ENCODE measurements at places on chromosomes 6 and 20.

DNA sequence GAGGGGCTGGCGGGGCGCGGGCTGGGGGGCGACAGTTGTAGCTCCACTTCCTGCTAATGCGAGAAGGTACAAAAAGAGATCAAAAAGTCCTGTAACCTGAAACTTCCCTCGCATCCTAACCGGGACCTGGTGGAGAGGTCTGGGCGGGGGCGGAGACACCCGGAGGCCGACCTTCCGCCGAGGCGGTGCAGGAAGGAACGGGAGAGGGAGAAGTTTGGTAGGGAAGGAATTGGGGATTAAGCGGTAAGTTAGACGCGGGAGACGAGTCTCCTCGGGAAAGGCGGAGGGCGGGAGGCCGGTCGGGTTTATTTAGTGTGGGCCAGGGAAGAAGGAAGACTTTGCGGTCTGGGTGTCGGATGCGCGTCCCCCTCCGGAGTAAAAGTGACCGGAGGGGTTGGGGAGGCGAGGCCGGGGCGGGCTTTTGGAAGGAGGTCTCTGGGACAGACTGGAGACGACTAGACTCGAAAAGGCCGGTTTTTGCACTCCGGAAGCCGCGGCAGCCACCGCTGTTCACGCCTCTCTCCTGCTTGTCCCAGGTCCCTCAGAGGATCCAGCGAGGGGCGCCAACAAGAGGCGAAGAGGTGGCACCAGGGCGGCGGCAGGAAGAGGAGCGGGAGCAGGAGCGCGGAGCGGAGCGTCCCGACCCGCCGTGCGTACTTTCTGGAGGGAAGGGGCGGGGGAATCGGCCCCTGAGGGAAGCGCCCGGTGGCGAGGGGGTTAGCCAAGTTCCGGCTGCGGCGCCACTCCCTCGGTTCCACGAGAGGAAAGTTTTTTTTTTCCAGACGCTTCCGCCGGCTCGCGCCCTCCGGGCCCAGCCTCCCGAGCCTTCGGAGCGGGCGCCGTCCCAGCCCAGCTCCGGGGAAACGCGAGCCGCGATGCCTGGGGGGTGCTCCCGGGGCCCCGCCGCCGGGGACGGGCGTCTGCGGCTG, 734 bp downstream of the TPBG start:
- DNase-seq: no peak

- DNase-seq: no peak
Measured at GRCh38 chr6:119112812-119113530, 34.5 kb upstream of the FAM184A start.

DNA sequence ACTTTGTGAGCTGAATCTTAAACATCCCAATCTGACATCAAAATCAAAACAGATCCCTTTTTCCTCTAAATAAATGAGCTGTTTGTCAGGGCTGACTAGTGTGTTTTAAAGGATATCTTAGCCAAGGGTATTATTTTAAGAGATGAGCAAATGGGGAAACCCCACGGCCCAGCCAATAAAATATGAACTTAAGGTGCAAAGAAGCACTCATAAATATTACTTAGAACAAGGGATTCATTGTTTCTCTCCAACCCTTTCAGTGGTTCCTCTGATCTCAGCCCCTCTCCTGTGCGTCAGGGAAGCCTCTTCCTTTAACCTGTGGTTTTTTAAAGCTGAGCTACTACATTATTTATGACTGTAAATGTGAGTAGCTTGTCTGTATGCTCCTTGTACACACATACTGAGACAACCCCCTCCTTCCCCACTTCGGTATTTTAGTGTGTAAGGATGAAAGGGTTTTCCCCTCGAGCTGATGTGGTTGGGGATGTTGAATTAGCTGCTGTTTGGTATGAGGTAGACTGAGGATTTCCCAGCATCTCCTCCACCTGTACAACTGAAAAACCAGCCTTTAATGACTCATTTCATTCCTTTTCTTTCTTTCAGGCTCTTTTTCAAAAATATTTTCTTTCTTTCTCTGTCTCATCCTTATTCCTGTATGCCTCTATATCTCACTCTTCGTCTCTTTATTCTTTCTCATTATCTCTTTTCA, 6.5 kb downstream of the BMP5 start:
- DNase-seq: no peak

- no peak for DNase-seq
Measured at GRCh38 chr20:44151621-44152416, 35.2 kb downstream of the JPH2 start.

DNA sequence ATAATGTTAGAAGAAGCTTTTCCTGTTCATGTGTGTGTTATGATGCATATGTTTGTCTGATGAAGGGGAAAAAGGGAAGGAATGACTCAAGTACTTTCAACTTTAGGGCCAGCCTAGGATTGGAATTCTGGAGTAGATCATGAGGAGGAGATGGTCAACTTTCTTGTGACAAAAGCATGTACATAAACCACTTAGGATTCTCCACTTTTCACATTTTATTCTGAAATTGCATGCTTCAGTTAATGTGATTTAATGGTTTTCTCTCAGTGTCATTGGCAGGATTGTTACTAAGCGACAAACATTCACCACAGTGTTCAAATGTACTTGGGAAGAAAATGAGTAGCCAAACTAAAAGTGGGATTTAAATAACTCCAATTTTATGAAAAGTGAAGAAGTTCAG, 80.1 kb downstream of the UTRN start:
- DNase-seq: no peak

GRCh38 chr6:53795340-53795701, 516 bp downstream of the LRRC1 start:
- DNase-seq: no peak

DNA sequence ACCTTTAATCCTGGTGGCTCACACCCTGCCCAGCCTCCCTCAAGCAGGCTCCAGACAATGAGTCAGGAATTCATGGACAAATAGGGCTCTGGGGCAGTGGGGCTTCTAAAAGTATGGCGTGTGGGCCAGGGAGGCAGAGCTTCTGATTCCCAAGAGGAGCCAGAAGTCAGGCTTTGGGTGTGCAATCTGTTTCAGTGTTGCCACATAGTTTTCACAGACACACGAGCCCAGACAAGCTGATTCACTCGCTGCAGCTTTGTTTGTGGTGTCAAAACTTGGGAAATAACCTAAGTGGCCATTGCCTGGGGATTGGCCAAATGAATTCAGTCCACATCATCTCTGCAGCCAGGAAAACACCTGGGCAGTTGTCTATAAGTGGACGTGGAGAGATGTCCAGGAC, 9.2 kb downstream of the PEDS1 start:
- no peak for DNase-seq

DNA sequence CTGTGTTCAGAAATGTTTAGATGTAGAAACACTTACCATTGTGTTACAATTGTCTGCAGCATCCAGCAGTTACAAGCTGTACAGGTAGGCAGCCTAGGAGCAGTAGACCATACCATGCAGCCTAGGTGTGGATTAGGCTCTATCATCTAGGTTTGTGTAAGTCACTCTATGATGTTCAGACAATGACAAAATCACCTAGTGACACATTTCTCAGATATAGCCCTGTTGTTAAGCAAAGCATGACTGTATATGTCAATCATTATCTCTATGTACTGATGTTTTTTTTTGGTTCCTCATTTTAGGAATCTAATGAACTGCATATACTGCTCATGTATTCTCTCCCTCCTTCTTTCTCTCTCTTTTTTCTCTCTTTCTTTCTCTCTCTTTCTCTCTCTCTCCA, 22.2 kb downstream of the CST8 start:
- DNase-seq: no peak

GRCh38 chr20:54004445-54004844, 65.9 kb downstream of the BCAS1 start:
- no peak for DNase-seq

GRCh38 chr6:100173211-100173610, 179.2 kb upstream of the MCHR2 start:
- DNase-seq: no peak

GRCh38 chr6:129908356-129908755, 47.2 kb upstream of the TMEM244 start:
- DNase-seq: no peak

- DNase-seq: no peak
Measured at GRCh38 chr20:43383026-43383795, 74.5 kb upstream of the SRSF6 start.

GRCh38 chr20:57061051-57061900, 205.2 kb downstream of the BMP7 start:
- DNase-seq: no peak

- DNase-seq: no peak
Measured at GRCh38 chr6:29736563-29736962, 13.3 kb downstream of the HLA-F start.

DNA sequence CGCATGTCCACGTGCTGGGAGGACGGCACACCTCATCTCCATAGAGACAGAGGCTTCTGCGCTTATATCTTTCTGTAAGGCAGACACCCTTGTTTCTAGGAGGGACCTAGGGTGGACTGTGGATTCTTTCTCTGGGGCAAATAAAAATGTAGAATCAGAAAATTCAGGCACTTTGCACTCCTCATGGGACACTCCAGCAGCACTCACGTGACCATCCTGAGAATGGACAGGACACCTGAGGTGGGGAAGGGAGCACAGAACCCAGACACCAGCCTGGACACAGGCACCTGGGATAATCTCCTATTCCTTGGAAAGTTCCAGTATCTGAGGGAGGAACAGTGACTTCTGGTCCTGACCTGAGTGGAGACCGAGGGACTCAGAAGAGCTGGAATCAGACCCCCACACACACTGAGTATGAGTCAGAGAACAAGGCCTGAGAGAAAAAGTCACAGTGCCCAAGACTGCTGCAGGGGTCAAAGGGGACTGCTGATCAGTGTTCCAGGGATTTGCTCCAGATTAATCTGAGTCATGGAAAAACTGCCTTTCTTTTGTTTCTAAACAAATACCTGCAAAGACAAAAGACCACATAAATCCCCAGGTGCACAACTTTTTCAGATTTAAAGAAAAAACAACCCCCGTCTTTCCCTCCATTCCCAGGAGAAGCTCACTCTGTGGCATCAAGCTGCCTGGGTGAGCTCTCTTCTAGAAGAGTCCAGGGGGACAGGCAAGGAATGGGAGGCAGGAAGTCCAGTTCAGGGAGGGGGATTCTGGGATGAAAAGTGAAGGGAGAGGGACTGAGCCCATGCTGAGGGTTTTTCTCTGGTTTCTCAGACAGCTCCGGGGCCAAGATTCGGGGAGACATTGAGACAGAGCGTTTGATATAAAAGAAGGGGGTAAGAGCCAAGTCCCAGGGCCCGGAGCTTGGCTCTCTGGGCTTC, 35.6 kb upstream of the MICB start:
- no peak for DNase-seq

GRCh38 chr20:57628047-57628961, 8.1 kb upstream of the ZBP1 start:
- DNase-seq: peak; percentile 45

DNA sequence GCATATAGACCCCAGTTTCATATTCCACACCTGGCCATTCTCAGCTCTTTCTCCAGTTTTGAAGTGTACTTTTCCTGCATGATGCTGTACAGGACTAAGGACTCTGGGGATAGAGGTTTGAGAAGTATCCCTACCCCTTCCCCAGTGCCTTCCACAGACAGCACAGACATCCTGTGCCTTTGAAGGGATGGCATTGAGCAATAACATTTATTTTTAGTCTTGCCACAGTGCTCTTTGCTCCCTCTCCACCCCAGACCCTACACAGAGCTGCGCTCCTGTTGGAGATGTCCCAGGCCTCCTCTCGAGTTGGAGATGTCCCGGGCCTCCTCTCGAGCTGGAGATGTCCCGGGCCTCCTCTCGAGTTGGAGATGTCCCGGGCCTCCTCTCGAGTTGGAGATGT, 275.8 kb downstream of the FARS2 start:
- no peak for DNase-seq

- no peak for DNase-seq
Measured at GRCh38 chr6:37365791-37366190, 12.0 kb downstream of the RNF8 start.

DNA sequence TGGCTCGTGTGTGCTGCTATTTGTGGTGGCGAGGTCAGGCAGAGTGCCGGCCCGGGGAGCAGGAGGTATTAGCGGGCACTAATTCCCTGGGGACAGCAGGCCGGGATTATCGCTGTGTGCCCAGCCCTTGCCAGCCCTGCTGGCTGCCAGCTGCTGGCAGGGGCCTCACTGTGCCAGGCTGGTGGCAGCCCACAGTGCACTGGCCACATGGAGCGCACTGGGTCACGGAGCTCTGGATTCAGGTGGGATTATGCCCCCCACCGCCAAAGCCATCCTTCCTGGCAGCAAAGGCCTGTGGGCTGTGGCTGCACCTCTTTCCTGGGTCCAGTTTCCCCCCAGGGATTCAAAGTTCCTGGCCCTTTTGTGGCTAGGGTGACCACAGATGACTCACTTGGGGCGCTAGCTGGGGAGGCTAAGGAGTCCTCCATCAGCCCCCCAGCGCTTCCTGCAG, 59.7 kb downstream of the YTHDF1 start:
- no peak for DNase-seq

DNA sequence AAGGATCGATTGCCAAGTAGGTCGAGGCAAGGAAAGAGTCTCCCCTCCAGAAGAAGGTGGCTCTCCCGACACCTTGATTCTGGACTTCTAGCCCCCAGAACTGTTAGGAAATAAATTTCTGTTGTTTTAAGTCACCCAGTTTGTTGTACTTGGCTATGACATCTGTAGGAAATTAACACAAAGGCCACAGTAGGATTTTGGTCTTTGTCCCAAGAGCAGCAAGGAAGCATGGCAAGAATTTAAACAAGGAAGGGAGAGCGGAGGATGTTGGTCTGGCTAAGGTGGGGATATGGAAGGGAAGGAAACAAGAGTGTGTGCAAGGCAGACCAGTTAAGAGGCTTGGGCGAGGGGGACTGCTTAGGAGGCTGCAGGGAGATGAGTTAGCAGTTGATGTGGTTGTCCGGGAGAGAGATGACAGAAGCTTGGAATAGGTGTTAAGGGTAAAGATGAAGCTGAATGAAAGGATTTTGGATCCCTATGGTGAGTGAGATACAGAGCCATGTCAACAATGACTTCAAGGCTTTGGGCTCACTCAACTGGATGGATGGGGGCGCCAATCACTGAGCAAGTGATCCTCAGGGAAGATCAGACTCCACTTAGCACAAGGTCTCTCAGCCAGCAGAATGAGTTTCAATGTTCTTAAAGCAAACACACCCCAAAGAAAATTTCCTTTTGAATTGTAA, 140.5 kb upstream of the ZNF217 start:
- no peak for DNase-seq

DNA sequence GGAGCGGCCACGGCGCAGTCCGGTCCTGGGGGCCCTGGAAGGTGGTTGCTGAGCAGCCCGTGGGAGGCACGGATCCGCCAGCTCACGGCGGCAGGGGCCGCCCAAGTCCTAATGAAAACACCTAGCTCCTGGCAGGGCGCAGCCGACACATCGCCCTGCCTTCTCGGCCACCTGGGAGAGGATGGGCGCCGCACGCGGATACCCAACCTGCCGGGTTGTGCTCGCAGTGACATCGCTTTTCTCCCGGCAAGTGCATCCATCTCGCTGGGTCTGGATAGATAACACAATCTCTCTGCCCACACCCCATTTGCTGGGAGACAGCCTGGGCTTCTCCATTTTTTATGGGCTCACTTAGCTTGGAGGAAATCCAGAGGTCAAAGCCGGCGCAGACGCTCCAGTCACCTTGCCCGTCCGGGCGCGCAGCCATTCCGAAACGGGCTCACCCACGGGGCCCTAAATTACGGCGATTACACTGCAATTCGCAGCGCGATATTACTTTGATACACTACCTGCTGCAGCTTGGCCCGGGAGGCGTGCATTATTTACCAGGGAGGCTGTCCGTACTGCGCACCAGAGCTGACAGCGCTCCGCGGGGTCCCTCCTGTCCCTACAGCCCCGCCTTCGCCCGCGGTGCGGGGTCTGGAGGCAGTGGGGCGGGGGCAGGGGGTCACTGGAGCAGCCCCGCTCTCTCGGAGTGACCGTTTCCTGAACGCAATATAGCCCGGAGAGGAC, 36.2 kb upstream of the CCDC167 start:
- DNase-seq: no peak

- DNase-seq: no peak
Measured at GRCh38 chr20:1388741-1389483, 3.9 kb downstream of the FKBP1A start.

Data from activated effector memory CD4-positive, alpha-beta T cell treated with Interleukin-2 at 50 U/mL for 16 hours (primary cell).